Left lung (tissue), 14 donors: ENCODE measurements at places on chromosomes 12 and 14. TPM values are rescaled to one million over a fixed set of nuclear protein-coding genes. Genes with fewer than 3 reads are reported as not detected.
A peak's percentile ranks its signal among the peaks of the same experiment; 100 is the strongest.

The ARG2 gene
- total RNA-seq = 14.8 TPM

DNA sequence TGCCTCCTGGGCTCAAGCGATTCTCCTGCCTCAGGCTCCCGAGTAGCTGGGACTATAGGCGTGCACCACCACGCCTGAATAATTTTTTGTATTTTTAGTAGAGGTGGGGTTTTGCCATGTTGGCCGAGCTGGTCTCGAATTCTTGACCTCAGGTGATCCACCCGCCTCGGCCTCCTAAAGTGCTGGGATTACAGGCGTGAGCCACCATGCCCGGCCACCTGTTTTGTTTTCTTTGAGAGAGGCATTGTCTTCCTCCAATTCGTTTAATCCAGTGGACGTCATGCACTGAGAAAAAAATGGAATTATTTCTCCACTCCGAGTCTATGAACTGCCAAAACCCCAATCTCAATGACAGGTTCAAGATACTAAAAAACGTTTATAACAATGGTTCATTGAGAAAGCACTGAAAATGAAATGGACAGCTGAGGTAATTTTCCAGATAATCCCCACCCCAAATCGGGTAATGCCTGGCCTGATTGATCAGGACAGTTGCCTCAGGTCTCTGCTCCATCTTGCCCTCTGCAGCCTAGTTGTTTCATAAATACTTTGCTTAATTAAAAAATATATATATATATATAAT lies 132.7 kb upstream of the PARP11 start:
- DNase-seq = no peak
- no peak overlapping the region for H3K4me3 ChIP-seq
- H3K27ac ChIP-seq = no peak overlapping the region

DNA sequence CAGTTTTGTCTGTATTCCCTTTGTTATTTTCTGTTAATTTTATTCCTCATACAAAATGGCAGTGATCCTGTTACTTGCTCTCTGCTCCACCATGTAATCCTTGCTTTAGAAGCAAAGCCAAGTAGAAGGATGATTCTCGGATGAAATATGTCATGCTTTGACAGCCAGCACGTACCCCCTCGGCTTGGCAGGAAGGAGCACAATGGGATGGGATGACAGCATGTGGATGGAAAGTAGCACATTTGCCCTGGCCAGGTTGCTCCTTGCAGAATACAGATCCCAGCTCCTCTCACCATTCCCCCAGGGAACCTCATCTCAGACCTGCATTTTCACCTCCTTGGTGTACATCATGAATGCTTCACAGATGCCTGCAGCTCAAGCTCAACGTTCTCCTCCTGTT lies 35.1 kb upstream of the ATF1 start:
- no peak overlapping the region for H3K27ac ChIP-seq
- H3K4me1 ChIP-seq = no peaks in the 10 kb centered on the region
- no peaks in the 10 kb centered on the region for H3K27me3 ChIP-seq
- no peak overlapping the region for H3K4me3 ChIP-seq
- H3K36me3 ChIP-seq = peaks cover 100% of the 10 kb centered on the region
- DNase-seq = no peak

- no peaks in the 10 kb centered on the region for H3K4me1 ChIP-seq
- no peaks in the 10 kb centered on the region for H3K36me3 ChIP-seq
- H3K27ac ChIP-seq = no peak overlapping the region
- H3K4me3 ChIP-seq = no peak overlapping the region
- DNase-seq = no peak
Observed at GRCh38 chr12:112486361-112486760, 67.6 kb downstream of the PTPN11 start.

The REM2 gene
- 0.29 TPM for total RNA-seq

GRCh38 chr12:50248411-50248810 lies 34.9 kb downstream of the LIMA1 start:
- no peaks in the 10 kb centered on the region for H3K27me3 ChIP-seq
- H3K36me3 ChIP-seq = peaks cover 6% of the 10 kb centered on the region
- peaks cover 20% of the 10 kb centered on the region for H3K4me1 ChIP-seq
- H3K4me3 ChIP-seq = no peak overlapping the region
- H3K27ac ChIP-seq = no peak overlapping the region

The PDE3A gene
- 5.1 TPM for total RNA-seq

DNA sequence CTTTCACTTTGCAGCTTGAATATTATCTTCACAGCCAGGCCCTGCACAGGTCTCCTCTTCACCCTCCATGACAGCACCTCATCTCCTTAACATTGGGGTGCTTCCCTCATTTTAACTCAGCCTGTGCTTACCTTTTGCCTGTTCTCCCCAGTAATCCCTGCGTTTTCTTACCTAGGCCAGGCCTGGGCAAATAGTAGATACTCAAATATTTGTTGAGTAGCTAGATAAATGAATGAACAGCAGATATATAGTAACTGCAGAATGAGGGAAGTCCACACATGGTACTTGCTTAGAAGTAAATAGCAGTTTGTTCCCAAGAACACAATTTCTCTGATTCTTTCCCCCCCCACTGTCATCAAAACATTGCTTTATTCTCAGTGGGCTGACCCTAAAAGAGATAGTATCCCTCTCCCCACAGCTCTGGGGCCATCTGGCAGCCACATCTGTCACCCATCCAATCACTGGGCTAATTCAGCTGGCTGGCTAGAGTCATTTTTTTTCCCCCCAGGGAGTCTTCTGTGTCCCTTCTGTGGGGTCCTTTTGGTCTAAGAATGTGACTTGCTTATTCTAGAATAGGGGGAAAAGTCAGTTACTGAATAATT lies 43.2 kb downstream of the APPL2 start:
- H3K4me3 ChIP-seq = no peak overlapping the region
- H3K27me3 ChIP-seq = no peaks in the 10 kb centered on the region
- no peaks in the 10 kb centered on the region for H3K4me1 ChIP-seq
- H3K36me3 ChIP-seq = peaks cover 6% of the 10 kb centered on the region
- DNase-seq = no peak
- H3K27ac ChIP-seq = no peak overlapping the region

- peaks cover 56% of the 10 kb centered on the region for H3K27me3 ChIP-seq
- H3K27ac ChIP-seq = no peak overlapping the region
- H3K36me3 ChIP-seq = no peaks in the 10 kb centered on the region
- no peak for DNase-seq
- no peak overlapping the region for H3K4me3 ChIP-seq
Observed at GRCh38 chr14:77268989-77269600, 1.9 kb downstream of the NGB start.

The OR4K14 gene
- not detected for total RNA-seq

- H3K36me3 ChIP-seq = no peaks in the 10 kb centered on the region
- no peak for DNase-seq
- no peaks in the 10 kb centered on the region for H3K27me3 ChIP-seq
Observed at GRCh38 chr12:93299262-93299846, 78.4 kb upstream of the NUDT4 start.

The SIRT4 gene
- 1.7 TPM for total RNA-seq

The DENR gene
- 36.5 TPM for total RNA-seq

DNA sequence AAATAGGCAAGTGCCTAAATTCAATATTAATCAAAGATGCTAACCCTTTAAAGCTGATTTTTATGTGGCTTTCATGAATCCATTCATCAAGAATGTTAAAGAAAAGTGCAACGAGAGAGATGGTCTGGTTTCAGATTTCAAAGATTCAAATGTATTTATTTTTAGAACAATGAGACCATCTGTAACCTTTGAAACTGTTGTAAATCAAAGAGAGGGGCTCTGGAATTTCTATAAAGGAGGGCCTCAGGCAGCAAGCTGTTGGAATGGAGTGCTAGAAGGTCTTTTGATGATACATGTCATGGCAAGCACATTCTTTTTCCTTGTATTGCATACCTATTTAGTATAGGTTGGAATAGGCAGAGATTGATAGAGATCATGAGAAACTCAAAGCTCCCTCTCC lies 433.0 kb downstream of the LRIG3 start:
- H3K4me3 ChIP-seq = no peak overlapping the region
- H3K4me1 ChIP-seq = no peaks in the 10 kb centered on the region
- no peaks in the 10 kb centered on the region for H3K36me3 ChIP-seq
- H3K27ac ChIP-seq = no peak overlapping the region
- H3K27me3 ChIP-seq = no peaks in the 10 kb centered on the region
- DNase-seq = no peak

GRCh38 chr12:113236539-113237399 lies 15.5 kb downstream of the TPCN1 start:
- peak overlapping the region; percentile 65 for H3K27ac ChIP-seq
- peaks cover 83% of the 10 kb centered on the region for H3K4me1 ChIP-seq
- DNase-seq = peak; percentile 31
- H3K4me3 ChIP-seq = no peak overlapping the region
- H3K36me3 ChIP-seq = no peaks in the 10 kb centered on the region

DNA sequence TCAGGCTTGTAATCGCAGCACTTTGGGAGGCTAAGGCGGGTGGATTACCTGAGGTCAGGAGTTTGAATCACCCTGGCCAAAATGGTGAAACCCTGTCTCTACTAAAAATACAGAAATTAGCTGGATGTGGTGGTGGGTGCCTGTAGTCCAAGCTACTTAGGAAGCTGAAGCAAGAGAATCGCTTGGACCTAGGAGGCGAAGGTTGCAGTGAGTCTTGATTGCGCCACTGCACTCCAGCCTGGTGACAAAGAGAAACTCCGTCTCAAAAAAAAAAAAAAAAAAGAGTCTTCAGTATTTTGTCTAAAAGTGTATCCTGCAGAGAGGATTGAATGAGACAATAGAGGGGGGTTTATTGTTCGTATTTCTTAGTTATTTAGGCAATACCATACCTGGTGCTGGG lies 25.3 kb downstream of the FOXA1 start:
- H3K36me3 ChIP-seq = no peaks in the 10 kb centered on the region
- DNase-seq = no peak

The EML5 gene
- 1.8 TPM for total RNA-seq

The FOXG1 gene
- total RNA-seq = not detected

The CLEC4D gene
- 15.7 TPM for total RNA-seq

The FAM222A gene
- 2.9 TPM for total RNA-seq

DNA sequence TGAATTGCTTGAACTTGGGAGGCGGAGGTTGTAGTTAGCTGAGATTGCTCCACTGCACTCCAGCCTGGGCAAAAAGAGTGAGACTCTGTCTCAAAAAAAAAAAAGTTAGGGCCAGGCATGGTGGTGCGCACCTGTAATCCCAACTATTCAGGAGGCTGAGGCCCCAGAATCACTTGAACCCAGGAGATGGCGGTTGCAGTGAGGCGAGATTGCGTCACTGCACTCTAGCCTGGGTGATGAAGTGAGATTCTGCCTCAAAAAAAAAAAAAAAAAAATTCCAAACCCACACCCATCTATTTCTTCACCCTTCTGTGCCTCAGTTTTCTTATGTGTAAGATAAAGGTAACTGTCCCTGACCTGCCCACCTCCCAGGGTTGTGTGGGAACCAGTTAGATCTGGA lies 11.0 kb upstream of the MLXIP start:
- no peak overlapping the region for H3K27ac ChIP-seq
- H3K27me3 ChIP-seq = no peaks in the 10 kb centered on the region
- peaks cover 6% of the 10 kb centered on the region for H3K4me1 ChIP-seq
- no peak for DNase-seq
- no peaks in the 10 kb centered on the region for H3K36me3 ChIP-seq

- no peaks in the 10 kb centered on the region for H3K27me3 ChIP-seq
- peak overlapping the region; percentile 98 for H3K27ac ChIP-seq
- H3K4me3 ChIP-seq = peak overlapping the region; percentile 88
- peaks cover 11% of the 10 kb centered on the region for H3K36me3 ChIP-seq
- peaks cover 80% of the 10 kb centered on the region for H3K4me1 ChIP-seq
Observed at GRCh38 chr12:46367351-46368029, 5.1 kb downstream of the SLC38A2 start.

The NDRG2 gene
- 25.6 TPM for total RNA-seq
